ENCODE measurements at places on chromosomes 1 and 21.

DNA sequence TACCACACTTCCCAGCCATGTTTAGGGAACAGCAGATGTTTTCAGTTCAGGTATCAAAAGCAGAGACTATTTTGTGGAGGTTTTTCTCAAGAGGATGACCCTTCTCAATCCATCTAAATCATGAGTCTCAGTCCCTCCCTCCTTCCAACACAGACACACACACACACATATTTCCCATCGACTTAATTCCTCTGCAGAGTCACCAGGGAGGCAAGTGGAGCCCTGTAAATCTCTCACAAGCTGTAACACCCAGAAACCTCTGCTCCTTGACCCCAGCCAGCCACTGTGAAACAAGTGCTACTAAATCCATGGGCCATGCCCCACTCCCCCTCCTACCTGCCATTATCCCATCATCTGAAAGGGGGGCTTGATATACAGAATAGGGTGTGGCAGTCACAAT, 10.6 kb upstream of the KCND3 start:
- no peak for DNase-seq

DNA sequence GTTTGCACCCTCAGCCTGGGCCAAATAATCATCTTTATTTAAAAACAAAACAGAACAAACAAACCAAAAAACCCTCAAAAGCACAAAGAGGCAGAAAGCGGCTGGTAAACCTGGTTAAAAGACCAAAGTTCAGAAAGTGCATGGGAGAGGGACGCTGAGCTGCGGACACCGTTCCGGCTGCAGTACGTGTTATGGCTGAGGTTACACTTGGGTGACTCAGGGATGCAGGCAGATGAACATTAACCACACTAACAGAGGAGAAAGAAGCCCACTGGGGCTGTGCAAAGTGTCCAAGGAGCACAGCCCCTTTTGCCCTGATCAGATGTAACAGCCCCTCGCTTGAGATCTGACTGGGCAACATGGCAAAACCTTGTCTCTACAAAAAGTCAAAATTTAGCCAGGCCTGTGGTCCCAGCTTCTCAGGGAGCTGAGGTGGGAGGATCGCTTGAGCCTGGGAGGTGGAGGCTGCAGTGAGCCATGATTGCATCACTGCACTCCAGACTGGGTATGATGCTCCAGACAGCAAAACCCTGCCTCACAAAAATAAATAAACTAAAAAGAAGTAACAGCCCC, 28.3 kb downstream of the GPR157 start:
- no peak for DNase-seq

DNA sequence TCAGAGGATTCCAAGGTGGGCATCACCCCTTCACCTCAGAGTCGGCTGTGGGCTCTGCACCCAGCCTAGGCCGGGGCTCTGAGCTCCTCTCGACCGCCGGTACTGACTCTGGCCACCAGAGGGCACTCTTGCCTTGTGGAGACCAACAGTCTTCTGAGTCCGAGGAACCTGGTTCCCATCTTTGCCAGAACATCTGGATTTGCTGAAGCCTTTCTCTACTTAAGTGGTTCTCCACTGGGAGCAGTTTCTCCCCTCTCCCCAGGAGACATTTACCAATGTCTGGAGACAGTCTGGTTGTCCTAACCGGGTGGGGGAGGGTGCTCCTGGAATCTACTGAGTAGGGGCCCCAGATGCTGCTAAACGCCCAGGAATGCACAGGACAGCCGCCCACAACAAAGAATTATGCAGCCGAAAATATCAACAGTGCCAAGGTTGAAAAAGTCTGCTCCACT, 9.4 kb downstream of the ETV3L start:
- peak; percentile 92 for DNase-seq

DNA sequence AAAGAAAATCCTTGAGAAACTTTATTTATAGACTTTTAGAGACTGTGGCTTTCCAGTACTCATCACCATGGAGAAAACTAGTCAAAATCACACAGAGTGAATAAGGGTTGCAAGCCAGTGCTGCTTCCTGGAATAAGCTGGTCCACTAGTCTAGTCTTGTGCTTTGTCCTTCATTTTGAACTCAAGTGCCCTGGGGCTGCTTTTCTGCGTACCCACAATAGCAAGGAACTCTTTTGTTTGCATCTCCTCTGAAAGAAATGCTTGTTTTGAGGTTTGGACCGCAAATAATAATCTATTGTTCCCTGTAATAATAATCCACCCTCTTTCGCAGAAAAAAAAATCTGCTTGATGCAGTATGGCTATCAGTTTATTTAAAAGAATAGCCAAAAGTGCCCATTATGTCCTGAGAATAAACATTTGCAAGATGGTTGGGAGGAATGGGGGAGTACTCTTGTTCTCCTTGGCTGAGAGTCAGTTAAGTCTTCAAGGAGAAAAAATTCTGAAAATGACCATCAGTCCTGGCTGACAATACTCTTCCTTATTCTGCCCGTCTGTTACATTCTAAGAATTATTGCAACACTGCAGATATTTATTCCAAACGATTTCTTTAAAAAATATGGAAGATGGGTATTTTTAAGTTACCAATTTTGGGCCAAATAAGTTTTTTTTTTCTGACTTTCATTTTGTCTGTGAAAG, 41.9 kb downstream of the MPZL1 start:
- DNase-seq, result no peak

GRCh38 chr1:78996791-78997190, 9.7 kb downstream of the ADGRL4 start:
- DNase-seq, result no peak

GRCh38 chr1:201001962-201002361, 21.6 kb downstream of the KIF21B start:
- no peak for DNase-seq

DNA sequence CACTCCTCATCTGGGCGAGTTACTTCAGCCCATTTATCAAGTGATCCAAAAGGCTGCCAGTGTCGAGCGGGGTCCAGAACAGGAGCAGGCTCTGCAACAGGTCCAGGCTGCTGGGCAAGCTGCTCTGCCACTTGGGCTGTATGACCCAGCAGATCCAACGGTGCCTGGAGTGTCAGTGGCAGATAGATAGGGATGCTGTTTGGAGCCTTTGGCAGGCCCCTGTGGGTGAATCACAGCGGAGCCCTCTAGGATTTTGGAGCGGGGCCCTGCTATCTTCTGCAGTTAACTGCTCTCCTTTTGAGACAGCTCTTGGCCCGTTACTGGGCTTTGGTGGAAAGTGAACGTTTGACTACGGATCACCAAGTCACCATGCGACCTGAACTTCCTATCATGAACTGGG, 7.5 kb downstream of the MMEL1 start:
- no peak for DNase-seq

DNA sequence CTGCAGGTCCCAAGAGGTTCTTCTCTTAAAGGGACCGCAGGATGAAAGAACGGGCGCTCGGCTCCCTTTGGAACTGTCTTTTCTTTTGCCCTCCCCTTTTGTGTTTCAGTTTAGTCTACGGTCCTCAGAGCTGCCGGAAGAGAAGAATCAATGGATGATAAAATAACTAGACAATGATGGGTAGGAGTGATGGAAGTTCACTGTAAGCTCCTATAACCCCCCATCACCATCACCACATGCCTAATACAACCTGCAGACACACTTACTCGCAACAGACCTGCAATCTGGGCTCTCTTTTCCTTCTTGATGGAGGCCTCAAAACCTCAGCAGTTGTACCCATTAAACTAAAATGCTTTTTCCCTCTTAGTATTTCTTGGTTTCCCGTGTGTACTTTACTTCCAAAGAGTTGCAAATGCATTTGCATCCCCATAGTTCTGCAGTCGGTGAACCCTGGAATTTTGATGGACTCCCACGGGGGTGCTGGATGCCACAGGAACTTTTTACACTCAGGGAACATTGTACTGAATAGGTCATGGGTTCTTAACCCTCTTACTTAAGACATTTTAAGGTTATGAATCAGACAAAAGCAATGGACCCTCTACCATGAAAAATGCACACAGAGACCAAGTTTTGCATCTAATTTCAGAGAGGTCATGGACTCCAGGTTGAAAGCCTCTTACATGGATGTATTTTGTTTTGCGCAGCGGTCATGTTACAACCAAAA, 633 bp upstream of the RFX5 start:
- DNase-seq, result peak; percentile 54

DNA sequence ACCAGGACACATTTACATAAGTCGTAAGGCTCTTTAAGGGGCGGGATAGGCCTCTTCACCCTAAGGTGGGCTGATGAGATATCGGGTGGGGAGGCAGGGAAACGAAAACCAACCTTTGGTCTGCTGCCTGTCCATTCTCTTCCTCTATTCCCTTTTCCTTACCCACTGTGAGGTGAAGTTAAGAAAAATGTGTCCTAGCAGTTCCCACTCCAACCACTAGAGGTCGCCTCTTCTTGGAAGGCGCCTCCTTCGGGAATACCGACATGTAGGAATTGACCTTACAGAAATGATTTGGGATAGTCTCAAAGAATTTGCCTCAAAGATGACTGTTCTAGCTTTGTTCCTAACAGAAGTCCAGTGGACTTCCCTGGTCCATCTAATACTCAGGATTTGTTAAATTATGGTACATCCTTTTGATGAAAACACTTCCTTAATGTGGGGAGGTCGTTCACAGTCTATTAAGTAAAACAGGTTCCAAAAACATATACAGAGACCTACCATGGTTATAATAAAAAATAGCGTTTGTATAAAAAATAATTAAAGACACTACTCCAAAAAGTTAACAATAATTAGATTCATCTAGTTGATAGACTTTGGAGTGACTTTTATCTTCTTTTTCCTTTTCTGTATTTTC, 14.1 kb downstream of the AZIN2 start:
- DNase-seq, result peak; percentile 49

DNA sequence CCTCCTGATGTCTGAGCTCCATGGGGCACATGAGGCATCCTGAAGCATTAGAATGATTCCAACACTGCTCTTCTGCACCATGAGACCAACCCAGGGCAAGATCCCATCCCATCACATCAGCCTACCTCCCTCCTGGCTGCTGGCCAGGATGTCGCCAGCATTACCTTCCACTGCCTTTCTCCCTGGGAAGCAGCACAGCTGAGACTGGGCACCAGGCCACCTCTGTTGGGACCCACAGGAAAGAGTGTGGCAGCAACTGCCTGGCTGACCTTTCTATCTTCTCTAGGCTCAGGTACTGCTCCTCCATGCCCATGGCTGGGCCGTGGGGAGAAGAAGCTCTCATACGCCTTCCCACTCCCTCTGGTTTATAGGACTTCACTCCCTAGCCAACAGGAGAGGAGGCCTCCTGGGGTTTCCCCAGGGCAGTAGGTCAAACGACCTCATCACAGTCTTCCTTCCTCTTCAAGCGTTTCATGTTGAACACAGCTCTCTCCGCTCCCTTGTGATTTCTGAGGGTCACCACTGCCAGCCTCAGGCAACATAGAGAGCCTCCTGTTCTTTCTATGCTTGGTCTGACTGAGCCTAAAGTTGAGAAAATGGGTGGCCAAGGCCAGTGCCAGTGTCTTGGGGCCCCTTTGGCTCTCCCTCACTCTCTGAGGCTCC, 11.1 kb upstream of the RASSF5 start:
- DNase-seq, result no peak

DNA sequence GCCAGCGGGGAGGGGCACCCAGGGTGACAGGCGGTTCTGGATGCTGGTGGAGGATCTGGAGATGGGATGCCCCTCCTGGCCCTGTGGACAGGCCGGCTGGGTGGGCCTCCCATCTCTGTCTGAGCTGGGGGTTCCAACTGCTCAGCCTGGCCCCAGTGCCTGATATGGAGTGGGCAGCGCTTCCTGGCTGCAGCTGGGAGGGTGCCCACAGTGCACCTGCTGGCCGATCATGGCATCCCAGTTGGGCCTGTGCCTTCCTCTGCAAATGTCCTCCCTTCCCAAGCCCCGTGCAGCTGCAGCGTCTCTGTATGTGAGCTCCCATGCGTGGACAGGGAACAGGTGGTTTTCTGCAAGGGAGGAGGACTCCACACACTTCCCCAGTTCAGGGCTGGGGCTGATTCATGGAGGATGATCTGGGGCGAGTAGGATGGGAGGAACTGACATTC, 2.1 kb downstream of the PFKL start:
- no peak for DNase-seq

DNA sequence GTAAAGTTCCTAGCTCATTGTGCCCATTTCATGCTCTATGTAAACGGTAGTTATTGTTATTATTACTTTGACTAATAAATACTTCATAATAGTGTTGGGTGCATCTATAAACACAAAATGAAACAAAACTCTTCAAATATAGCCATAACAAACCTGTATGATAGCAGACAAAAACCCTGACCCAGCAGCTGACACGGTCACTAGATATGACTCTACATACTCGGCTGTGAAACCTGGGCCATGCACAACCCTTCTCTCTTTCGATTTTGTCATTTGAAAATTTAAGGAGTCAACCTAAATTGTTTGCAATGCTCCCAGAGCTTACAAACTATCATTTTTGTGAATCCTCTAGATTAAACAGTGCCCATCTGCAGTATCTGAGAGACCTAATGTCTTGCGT, 8.0 kb upstream of the RGS13 start:
- peak; percentile 74 for DNase-seq

- no peak for DNase-seq
These were observed 197.5 kb downstream of the ZZZ3 start for GRCh38 chr1:77484926-77485325.

GRCh38 chr1:226958300-226958699, 18.2 kb downstream of the COQ8A start:
- DNase-seq, result no peak

- no peak for DNase-seq
These were observed 25.2 kb downstream of the B3GALT5 start for GRCh38 chr21:39637971-39638240.

DNA sequence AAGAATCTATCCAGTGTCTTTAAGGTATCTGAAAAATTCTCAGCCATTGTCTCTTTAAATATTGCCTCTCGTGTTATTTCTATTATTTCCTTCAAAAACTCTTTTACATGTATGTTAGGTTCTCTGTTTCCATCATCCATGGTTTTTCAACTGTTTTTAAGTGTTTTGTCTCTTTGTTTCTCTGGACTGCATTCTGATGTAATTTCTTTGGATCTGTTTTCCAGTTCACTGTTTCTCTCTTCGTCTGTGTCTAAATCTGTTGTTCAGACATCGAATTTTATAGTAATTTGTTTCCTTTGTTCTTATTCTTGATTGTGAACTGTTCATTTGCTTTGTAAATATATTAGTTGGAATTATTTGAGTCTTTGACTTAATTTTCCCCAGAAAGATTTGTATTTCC, 44.1 kb downstream of the POFUT2 start:
- no peak for DNase-seq

- DNase-seq, result no peak
These were observed 281.9 kb upstream of the C1orf105 start for GRCh38 chr1:172138634-172139033.

Measured in Karpas-422 (cell line).